ENCODE measurements at places on chromosomes 5 and 9.
A peak's percentile ranks its signal among the peaks of the same experiment; 100 is the strongest.

DNA sequence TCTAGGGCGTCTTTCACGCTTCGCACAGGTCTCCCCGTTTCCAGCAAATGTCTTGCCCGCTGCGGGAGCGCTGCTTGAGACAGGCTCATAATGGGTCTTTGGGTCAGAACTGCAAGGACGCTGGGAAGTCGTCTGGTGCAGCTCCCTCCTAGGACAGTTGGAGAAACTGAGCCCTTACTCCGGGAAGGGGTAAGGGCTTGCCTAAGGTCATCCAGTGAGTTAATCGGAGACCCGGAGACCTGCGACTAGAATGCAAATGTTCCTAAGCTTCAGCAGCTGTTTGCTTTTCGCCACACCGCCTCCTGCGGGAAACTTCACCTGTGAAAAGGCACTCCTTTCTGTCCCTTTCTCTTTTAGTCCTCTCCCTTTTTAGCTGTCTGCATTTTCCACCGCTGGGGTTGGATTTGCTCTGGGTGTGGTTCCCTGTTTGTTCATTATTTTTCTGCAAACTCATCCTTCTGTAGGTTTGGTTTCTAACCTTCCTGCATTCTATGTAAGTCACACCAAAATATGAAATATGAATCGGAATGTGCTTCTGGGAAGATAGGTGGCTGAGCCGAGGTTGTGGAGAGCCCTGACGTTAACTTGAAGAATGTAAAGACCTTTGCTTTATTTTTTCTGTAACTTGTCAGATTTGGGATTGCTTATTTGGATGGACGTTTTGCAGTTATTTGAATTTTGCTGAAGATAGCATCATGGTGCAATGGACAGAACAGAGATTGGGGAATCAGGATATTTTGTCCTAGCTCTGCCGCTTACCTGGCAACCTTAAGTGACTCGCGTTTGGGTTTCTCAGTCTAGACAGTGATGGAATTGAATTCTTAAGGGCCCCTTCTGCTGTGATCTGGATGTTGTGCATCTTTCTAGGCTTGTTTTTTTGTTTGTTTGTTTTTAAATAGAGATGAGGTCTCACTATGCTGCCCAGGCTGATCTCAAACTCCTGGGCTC is 909 bp downstream of the SLC36A1 start:
- DNase-seq: peak; percentile 43

GRCh38 chr9:125295657-125296056 is 34.0 kb downstream of the GAPVD1 start:
- no peak for DNase-seq

DNA sequence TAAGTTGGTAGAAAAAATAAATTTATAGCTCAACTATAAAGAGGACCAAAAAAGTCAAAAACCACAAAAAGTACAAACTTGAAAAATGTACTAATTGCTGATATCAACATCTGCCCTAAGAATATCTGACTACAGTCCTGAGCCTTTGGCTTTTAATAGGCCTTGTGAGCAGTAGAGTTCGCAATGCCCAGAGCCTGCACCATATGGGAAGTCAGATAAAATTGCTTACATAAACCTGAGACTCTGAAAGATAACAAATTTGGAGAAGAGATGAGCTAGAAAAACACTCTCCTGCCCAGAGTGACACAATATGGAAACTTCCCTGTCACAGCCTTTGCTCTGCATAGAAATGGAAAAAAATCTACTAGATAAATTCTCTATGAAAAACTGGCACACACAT is 368.0 kb upstream of the GRIN3A start:
- DNase-seq: no peak

GRCh38 chr5:52449516-52449915 is 338.2 kb upstream of the ITGA1 start:
- DNase-seq: no peak

DNA sequence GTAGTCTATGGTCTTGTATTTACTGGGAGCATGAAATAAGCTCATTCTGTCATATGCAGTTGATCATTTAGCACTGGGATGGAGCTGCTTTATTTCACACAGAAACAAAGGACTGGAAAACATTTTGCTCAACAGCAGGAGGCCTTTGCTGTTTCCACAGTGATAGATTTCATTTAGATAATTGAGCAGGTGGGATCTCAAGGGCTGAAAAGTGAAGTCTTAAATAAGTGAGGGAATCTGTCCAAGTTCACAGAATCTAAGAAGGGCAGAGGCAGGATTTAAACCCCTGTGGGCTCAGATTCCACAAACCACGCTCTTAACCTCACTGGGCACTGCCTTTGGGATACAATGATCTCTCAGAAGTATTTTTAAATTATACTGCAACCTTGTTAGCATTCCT is 47.8 kb downstream of the PRLR start:
- no peak for DNase-seq

DNA sequence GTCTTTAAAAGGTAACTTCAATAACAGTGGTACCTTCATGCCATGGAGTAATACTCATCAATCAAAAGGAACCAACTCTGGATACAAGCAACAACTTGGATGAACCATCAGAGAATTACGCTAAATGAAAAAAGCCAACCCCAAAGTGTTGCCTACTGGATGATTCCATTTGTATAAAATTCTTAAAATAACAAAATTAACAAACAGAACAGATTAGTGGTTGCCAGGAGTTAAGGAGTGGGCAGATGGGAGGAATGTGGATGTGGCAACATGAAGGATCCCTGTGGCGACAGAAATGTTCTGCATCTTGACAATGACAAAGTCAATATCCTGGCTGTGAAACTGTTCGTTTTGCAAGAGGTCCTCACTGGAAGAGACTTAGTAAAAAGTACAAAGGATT is 50.5 kb downstream of the SPTLC1 start:
- DNase-seq: peak; percentile 77

GRCh38 chr9:111516061-111516465 is 8.9 kb upstream of the ZNF483 start:
- DNase-seq: no peak

DNA sequence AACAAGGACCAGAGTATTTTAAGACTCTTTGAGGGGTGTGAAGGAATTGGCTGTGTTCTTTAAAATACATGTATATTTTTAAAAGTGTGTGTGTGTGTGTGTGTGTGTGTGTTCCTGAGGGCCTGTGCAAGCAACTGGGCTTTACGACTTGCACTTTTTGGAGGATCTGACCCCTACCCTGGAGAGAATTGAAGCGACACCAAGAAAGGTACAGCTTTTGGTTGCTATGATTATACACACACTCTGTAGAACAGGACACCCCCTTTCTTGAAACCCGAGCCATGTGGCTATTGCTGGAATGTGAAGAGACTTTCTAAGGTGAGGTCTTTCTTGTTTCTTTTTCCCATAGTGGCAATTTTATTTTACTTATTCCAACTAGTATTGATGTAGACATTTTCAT is 988 bp downstream of the SHISAL2B start:
- DNase-seq: no peak

- no peak for DNase-seq
Measured at GRCh38 chr9:61667559-61668121, 477.8 kb downstream of the SPATA31A7 start.

DNA sequence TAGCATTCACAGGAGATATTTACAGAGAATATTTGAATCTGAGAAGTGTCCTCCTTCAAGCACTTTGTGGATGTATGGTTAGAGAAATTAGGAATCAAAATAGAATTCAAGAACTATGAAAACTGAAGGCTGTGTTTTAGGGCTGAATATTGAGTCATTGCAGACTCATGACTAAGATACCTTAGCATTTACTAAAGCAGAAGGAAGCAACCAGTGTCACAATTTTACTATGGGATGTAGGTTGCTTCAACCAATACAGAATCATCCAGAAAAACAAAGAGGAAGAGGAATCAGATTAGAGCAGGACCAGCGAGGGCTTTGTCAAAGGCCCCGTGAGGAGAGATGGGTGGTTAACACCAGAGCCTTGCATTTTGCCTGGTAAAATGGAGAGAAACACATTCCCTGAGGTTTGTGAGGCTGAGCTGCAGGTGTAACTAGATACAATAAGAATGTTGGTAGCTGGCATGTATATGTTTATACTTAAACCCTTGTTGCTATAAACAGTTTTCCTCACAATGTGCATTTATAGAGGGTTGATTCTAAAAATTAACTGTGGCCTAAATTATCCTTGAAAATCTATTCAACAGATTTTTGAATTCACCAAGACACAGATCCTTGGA is 518.1 kb downstream of the AGTPBP1 start:
- peak; percentile 75 for DNase-seq

- peak; percentile 94 for DNase-seq
Measured at GRCh38 chr5:55597014-55597981, 62.5 kb upstream of the PLPP1 start.

- peak; percentile 7 for DNase-seq
Measured at GRCh38 chr5:67338421-67338820, 141.8 kb upstream of the CD180 start.

- no peak for DNase-seq
Measured at GRCh38 chr9:122106576-122106975, 13.5 kb upstream of the TTLL11 start.

DNA sequence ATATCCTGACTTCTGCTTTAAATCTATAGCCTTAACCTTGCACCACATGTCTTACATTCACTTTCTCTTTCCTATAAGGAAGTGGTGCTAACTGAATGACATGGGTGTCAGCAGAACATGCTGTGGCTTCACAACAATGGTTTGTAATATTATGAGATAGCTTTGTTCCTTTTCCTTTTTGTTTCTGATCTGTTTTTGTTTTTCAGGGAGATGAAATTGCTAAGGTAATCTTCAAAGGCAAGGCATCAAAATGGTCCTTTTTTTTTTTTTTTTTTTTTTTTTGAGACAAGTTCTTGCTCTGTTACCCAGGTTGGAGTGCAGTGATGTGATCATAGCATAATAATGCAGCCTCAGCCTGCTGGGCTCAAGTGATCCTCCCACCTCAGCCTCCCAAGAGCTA is 53.6 kb upstream of the RANBP6 start:
- no peak for DNase-seq

GRCh38 chr5:158792976-158793375 is 306.7 kb downstream of the EBF1 start:
- DNase-seq: no peak

- DNase-seq: no peak
Measured at GRCh38 chr9:82621447-82621846, 441.5 kb downstream of the RASEF start.

DNA sequence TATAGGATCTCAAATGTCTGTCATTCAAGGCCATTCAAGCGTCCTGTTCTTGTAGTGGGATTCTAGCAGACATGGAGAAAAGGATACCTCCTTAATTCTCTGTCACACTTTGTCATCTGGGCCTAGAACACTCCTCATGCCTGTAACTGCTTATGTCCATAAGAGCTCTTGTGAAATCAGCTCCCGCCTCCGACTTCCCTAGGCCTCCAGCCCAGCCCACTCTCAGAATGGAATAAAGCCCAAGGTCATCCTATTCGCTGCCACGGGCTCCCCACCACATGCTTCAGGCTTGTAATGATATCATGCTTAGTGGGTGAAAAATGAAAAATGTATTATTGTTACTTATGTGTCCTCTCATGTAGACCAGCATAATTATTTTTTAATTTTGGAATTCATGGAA is 632.5 kb downstream of the ISL1 start:
- no peak for DNase-seq

- DNase-seq: peak; percentile 58
Measured at GRCh38 chr9:6512085-6512657, 99.2 kb downstream of the UHRF2 start.

- no peak for DNase-seq
Measured at GRCh38 chr9:14608540-14608939, 84.7 kb downstream of the ZDHHC21 start.

DNA sequence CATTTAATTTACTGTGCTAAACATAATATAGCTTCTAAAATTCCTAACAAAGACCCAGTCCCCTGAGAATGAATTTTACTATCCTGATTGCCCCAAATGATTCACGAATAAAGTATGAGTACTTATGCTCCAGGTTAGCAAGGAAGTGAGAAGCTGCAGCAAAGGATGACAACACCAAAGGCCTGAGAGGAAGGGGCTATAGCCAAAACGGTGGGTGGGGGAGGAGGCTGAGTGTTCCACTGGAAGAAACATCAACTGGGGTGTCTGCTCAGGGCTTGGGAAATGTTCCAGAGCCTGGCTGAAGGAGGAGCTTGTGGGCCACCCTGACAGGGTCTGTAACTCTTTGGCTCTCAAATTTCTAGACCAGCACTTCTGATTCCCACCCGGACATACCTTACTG is 157.3 kb downstream of the ADAMTS12 start:
- DNase-seq: peak; percentile 30

DNA sequence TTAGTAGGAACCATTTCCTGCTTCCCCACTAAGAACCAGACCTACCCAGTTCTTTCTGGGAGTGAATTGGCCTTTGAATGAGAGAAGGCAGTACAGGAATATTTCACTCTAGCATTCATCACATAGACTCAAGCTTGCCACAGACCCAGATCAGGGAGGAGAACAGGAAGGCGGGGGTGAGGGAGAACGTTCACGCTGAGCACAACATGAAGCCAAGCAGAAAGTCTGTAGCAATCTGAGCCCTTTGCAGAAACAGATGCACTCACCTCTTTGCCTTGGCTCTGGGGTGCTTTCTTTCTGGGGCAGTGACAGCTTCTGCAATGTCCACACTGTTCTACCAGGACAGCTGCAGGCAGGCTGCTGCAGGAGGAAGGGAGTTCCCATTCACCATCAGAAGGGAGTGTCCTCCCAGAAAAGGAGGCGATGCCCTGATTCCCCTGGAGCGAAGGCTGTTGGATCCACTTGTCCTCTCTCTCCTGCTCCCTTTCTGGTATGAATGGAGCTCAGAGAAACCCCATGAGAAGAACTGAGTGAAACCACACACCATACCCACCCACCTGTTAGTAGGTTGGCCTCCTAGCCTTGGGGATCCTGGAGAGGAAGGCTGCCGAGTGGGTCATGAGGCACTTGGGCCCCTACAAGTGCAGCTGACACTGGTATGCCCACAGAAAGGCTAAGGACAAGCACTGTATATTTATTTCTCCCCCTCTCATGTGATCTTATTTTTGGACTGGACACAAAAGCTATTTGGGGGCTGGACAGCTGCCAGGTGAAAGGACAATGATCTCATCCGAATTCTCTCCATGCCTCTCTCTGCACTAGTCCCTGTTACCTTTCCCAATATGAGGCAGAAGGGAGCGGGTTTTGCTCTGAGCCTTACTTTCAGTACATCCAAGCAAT is 11.7 kb upstream of the FGF1 start:
- peak; percentile 81 for DNase-seq

DNA sequence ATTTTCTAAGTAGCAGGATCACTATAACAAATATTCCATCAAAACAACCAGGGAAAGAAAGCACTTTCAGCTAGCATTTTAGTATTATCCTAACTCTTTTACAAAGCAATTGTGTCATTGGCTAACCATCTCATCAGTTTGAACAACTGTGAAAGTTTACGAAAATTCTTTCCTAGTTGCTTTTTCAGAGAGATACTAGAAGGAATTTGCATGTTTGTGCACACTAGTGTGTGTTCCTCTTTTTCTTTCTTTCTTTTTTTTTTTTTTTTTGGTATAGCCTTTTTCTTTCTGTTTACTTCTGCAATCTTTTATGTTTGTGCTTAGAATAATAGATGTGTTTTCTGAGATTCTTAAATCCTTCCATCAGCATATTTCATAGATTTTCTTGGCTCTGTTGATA is 124.7 kb upstream of the SEMA6A start:
- no peak for DNase-seq

All from GM23248 (cell line).